Breast epithelium (tissue), 4 donors: ENCODE measurements at places on chromosomes 2 and 18.

DNA sequence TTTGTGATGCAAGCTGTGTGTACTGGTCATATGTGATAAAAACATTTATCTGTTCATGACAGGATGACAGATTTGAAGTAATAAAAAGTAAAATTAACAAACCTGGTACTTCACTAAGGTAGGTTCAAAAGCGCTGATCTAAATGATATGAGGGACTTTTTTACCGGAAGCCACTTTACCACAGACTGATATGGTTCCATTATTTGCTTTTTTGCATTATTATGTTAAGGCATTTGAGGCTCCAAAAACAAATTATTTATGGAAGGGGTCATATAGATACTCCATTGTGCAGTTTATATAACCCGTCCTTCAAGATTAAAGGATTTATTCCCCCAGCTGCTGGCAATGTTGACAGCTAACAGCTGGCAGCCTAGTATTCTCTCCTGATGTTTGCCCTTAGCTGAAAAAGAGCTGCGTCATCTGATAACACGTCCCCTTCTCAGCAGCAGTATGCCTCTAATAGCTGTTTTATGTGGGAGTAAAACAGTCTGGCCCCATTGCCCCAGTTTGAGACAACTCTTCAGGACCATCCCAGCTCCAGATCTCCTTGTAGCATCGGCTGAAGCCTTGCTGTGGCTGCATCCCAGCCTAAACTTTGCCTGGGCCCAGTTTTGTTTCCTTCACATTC is 84.8 kb upstream of the XIRP2 start:
- no peak for DNase-seq

DNA sequence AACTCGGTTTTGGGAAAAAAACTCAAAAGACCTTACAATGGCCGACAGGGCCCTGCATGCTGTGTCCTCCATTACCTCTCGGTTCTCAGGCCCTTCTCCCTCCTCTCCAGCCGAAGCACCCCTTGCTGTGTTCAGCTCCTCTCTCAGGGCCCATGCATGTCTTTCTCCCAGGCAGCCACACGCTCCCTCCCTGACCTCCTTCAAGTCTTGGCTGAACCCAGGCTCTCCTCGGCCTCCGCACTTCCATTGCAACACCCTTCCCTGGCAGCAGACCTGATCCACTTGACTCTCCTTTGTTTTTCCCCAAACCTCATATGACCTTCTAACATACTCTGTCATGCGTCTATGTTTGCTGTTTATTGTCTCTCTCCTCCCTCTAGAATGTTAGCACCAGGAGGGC is 114.0 kb downstream of the CYP26B1 start:
- DNase-seq, result no peak

DNA sequence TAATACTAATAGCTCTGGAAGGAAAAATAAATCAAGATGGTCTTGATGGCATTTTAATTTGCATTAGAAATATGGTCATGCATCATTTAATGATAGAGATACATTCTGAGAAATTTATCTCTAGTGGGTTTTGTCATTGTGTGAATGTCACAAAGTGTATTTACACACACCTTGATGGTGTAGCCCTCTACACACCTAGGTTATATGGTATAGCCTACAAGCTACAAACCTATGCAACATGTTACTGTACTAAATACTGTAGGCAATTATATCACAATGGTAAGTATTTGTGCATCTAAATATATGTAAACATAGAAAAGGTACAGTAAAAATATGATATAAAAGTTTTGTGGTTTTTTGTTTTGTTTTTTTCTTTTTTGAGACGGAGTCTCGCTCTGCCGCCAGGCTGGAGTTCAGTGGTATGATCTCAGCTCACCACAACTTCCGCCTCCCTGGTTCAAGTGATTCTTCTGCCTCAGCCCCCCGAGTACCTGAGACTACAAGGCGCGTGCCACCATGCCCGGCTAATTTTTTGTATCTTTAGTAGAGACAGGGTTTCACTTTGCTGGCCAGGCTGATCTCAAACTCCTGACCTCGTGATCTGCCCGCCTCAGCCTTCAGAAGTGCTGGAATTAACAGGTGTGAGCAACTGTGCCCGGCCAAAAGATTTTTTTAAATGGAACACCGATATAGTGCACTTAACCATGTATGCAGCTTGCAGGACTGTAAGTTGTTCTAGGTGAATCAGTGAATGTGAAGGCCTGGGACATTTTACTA is 83.7 kb upstream of the UBXN4 start:
- DNase-seq, result no peak

GRCh38 chr18:3645384-3646156 is 195.6 kb downstream of the TGIF1 start:
- no peak for DNase-seq

DNA sequence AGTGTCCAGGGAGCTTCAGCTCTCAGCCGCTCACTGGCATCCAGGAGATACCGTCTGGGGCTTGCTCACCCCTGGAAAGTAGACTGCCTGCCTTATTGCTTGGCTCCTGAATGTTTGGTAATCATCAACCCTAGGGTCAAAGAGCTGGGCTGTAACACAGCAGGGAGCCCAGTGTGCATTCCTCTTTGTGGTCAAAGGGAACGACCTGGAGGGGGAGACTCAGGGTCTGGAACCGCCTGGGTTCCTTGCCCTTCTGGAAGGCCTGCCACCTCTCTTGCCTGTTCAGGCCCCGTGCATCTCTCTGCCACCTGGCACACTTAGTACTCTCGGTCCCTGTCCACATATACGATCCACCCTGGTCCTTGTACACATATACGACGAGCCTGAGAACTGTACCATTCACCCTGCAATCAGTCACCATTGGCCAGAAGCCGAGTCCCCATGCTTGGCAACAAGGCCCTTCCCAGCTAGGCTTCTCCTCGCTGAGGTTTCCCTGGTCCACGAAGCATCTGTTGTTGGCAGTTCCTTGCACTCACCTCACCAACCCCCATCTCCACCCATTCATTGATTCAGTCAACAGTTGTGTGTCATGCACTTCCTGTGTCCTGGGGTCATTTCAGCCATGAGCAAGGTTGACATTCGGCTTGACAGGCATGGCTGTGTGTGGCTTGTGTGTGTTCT is at the start of gene NAT8:
TSS of gene NAT8 (minus strand) at position 85 of the 681 bp plus-strand sequence. CDS start 794 bp downstream, outside the sequence.
- DNase-seq, result no peak

DNA sequence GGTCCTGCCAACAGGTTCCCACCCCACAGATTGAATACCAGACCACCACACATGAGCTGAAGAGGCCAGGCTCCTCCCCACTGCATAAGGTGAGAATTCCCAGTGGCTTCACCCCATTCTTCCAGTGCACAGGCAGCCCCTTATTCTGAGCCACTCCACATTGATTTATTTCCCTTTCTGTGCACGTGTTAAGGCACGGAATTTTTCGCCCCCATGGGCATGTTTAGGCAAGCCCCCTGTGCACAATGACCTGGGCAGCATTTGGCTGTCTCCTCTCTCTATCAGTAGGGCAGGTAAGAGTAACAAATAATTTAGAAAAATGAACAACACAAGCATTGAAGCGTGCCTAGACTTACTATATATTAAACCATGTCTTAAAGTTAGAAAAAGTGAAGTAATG is 15.2 kb upstream of the CHAC2 start:
- DNase-seq, result no peak

- no peak for DNase-seq
Measured at GRCh38 chr2:161990036-161990435, 84.0 kb downstream of the DPP4 start.

DNA sequence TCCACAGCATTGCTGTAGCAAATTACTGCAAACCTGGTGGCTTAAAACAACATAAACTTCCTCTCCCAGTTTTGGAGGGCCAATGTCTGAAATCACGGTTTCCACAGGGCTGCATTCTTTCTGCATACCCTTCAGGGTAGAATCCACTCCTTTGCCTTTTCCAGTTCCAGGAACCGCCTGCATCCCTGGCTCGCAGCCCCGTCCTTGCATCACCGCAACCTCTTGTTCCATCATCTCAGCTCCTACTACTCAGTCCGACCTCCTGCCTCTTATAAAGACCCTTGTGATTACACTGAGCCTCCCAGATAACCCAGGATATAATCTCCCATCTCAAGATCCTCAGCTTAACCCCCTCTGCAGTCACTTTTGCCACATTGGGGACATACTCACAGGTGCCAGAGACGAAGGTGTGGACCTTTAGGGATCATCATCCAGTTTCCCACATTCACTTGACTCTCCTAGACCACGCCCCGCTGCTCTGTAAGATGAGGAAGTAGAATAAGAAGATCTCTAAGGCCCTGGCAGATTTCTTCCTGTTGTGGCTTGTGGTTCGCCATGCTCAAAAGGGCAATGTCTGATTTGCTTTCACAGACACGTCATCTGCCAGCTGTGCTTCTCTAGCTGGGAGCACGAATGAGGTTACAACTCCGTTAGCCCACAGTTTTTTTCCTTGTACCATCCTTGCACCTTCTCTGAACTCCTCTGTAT is 103.6 kb upstream of the AGAP1 start:
- DNase-seq, result no peak

DNA sequence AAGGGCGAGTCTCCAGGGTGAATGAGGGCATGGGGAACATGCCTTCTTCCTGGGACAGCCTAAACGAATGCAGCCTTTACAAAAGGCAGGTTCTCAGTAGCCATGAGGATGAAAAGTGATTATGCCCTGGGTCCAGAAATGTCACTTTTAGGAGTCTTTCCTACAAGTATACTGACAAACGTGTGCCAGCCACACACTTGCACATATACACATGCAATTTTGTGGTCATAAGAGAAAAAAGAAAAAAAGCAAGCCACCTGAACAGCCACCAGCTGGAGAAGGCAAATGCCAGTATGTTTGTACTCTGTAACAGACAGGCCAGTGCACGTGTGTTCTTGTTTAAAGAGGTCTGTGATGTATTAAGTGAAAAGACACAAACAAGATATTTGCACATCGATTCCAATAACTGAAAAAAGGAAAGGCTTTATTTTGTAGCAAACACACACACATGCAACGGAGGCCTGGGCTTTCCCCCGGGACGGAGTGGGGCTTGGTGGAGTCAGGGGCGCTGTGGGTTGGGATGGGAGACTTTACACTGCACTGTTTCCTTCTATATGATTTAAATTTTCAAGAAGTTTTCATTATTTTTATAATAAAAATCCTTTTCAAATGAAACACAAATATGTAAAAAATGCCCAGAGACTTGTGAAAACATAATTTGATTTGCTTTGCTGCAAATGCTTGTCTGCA is 108.4 kb downstream of the FAM210A start:
- no peak for DNase-seq

GRCh38 chr18:46675112-46675511 is 18.1 kb upstream of the LOXHD1 start:
- DNase-seq, result no peak

GRCh38 chr2:99615247-99615771 is 125.5 kb upstream of the REV1 start:
- DNase-seq, result no peak
